HFF-Myc (cell line): ENCODE measurements at places on chromosomes 6 and 20.

- DNase-seq, result no peak
Observed at GRCh38 chr6:158039178-158039557, 57.5 kb downstream of the SYNJ2 start.

- DNase-seq, result no peak
Observed at GRCh38 chr6:51021171-51021570, 202.5 kb downstream of the TFAP2B start.

- no peak for DNase-seq
Observed at GRCh38 chr6:56692523-56693245, 50.0 kb upstream of the DST start.

DNA sequence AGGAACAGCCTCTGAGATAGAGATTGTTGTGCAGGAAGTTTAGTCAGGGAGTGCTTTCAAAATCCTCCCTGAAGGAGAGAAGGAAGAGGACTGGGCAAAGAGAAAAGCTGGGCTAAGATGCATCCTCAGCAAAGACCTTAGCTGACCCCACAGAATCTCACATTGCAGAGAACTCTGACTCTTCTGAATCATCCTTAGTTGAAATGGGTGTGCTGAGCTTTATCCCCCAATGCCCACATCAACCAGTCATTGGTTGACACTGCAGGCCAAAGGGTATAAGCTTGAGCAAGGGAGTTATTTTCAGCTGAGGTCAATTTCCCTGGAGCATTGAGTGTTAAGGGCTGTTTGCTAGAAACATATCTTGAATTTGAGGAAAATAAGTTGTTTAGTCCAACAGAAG lies 732.2 kb downstream of the CBLN4 start:
- DNase-seq, result no peak

DNA sequence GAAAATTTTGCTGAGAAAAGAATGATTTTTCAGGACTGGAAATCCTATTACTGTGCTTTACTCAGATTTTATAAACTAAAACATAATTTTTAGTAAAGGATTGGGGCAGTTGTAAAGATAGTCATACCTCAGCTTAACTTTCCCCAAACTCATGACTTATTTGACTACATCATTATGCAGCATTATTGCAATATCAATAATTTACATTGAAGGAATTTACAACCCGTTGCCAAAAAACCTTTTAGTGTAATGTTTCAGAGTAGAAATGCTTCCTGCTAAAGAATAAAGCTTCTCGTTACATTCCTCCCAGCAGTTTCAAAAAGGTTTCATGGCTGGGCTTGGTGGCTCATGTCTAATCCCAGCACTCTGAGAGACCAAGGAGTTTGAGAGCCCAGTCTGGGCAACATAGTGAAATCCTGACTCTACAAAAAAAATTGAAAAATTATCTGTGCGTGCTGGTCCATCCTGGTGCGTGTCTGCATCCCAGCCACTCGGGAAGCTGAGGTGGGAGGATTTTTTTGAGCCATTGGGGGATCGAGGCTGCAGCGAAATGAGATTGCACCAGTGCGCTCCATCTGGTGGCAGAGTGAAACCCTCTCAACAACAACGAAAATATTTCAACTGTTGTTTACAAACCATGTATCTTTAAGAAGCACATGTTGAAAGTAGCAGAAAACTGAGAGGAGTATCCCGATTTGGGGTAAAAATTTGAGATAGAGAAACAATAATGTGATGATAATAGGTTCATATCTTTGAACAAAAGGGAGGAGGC lies 4.4 kb downstream of the AMD1 start:
- DNase-seq, result no peak

GRCh38 chr6:114092943-114093342 lies 122.0 kb upstream of the HDAC2 start:
- no peak for DNase-seq

DNA sequence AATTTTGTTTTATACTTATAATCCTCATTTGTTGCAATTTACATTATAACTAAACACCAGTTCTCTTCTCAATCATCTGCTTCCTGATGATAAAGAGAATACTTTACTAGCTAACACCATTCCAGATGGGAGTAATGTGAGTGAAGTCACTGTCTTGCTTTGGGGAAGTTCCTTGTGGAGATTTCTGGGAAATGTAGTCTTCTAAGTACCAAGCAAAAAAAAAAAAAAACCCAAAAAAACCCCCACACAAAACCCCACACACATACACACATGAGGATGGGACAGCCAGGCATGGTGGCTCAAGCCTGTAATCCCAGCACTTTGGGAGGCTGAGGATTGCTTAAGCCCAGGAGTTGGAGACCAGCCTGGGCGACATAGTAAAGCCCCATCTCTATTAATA lies 2.2 kb upstream of the SNPH start:
- no peak for DNase-seq

DNA sequence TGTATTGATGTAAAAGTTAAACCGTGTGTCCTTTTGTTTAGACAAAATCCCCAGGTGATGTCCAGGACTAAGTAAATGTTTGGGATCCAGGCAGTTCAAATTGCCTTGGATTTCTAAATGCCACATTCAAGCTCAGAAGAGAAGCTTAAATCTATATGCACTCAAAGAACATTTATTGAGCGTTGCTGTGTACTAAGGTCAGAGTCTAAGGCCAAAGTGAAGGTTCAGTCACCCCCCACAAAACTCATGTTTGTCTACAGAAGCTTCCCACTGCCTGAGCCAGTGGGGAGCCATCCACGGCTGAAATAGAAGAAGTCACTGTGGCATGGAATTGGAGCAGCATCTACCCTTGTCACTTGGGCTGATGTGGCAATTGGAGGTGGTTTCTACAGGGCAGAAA lies 70.7 kb upstream of the INSM1 start:
- DNase-seq, result no peak

- DNase-seq, result no peak
Observed at GRCh38 chr6:111646942-111647341, 41.3 kb upstream of the TRAF3IP2 start.

DNA sequence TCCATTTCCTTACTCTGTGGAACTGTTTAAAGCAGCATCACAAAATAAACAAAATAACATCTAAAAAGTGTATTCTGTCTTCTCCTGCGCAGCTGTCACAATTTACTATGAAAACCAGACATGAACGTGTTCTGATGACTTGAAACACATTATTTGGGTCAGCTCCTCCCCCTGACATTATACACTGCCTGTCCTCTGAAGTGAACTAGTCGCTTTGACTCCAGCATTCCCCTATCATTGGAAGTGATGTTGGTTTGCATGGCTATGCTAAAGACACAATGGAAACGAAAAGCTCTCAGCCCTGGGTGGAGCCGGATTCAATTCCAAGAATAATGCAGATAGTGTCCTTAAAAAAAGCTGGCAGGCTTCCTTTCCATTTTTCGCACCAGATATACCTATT lies 125.9 kb downstream of the FYN start:
- DNase-seq, result no peak

GRCh38 chr6:146281651-146282362 lies 252.9 kb downstream of the GRM1 start:
- no peak for DNase-seq

DNA sequence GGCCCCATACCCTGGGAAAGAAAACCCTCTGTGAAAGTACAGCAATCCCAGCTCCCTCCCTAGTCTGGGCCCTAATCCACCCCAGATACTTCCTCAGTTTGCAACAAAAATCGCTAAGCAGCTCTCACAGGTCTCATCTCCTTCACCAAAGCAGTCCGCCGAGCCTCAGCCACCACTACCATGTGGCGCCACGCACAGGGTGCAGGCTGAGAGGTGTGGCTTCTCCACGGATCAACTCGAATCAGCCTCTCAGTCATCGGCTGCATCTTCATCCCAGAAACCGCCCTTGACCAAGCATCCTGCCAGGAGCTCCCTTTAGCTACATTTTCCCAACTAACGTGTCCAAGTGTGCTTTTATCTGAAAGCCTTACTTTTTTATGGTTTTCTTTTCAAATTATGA lies 50.7 kb downstream of the ANKRD60 start:
- no peak for DNase-seq
